Activated naive CD4-positive, alpha-beta T cell treated with anti-CD3 and anti-CD28 coated beads, Interleukin-2, amount 50 U/mL, for 72 hours (primary cell): ENCODE measurements at places on chromosomes 12 and 14. TPM values are rescaled to one million over a fixed set of nuclear protein-coding genes. Genes with fewer than 3 reads are reported as not detected.

DNA sequence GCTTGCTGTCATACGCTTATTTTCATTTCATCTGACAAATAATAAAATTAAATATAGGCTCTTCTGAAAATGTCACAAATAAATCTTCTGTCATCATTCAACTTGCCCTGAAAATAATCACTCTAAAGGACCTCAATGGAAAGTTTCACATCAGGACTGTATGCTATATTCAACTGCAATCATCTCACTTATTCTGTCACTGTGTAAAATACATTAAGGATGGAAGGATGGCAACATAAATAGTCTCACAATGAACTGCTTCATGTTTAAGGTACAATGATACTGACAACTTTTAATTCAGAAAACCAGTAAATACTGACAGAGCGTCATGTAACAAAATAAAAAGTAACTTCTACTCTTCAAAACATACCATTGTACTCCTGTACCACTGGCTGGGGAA is 82.1 kb downstream of the CEP83 start:
- DNase-seq = no peak

DNA sequence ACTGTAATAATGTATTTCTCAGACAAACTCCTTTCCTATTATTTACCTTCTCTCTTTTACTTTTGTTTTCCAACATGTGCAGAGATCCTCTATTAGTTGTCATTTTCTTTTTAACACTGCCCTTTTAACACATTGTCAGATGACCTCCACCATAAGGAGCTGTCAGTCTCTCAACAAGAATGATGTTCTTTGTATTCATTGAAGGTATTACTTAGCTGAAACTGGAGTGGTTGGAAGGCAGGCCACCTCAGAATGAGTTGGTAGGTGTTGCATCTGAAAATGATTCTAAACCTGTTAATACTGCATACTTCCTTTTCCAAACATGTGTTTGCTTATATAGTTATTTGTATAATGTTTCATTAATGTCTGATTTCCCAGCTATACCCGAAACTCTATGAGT is 16.9 kb downstream of the TMEM117 start:
- no peak for DNase-seq

- no peak for DNase-seq
These were observed 8.4 kb upstream of the LRTM2 start for GRCh38 chr12:1811948-1812291.

DNA sequence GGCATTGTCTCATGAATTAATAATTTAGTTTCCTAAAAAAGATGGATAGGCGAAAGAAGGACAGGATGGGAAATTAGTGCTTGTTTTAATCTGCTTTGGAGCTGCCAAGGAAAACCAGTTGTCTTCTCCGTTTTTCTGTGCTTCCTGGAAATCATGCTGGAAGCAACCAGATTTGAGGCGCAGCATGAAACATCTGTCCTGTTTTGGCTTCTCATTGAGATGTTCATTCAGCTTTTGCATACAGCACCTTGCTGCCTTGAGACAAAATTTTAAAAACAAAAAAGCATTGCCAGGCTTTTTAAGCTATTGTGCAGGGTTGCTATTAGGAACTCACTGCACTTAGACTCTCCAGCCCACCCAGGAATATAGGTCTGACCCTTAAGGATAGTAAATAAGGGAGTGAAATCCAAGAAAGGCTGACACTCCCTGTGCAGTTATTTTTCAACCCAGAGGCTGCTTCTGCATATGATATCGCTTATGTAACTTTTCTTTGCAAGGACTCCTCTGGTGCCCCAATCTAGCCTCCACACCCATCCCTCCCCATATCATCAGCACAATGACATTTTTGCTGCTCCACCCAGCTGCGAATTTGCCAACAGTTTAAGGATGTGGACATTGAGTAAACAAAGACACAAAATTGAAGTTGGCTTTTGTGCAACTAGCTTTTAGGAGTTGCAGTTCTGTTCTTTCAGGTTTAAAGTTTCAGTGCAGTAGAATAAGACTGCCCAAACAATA is 46.9 kb upstream of the MDM1 start:
- DNase-seq = no peak

GRCh38 chr12:56086608-56087007 is 6.6 kb downstream of the ERBB3 start:
- DNase-seq = no peak

- DNase-seq = peak; percentile 73
These were observed at the start of gene ARHGDIB for GRCh38 chr12:14961466-14962152. ARHGDIB (minus strand) TSS chr12:14961601; CDS start chr12:14950712, 10,889 bp downstream.

DNA sequence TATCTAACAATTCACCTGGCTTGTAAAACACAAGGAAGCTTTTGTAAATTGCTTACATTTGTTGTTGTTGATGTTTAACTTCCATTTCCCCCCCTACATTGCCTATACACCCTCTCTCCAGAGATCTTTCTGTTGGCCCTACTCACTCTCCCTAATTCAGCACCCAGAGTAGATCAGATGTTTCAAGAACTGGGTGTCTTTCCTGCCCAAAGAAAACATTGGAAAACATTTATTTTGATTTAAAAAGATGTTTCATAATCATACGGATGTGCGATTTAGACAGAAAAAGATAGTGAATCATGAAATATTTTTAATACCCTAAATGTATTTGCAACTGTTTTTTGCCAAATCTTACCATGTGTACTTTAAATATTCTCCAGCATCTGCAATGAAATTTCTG is 446.4 kb upstream of the RGS6 start:
- no peak for DNase-seq

DNA sequence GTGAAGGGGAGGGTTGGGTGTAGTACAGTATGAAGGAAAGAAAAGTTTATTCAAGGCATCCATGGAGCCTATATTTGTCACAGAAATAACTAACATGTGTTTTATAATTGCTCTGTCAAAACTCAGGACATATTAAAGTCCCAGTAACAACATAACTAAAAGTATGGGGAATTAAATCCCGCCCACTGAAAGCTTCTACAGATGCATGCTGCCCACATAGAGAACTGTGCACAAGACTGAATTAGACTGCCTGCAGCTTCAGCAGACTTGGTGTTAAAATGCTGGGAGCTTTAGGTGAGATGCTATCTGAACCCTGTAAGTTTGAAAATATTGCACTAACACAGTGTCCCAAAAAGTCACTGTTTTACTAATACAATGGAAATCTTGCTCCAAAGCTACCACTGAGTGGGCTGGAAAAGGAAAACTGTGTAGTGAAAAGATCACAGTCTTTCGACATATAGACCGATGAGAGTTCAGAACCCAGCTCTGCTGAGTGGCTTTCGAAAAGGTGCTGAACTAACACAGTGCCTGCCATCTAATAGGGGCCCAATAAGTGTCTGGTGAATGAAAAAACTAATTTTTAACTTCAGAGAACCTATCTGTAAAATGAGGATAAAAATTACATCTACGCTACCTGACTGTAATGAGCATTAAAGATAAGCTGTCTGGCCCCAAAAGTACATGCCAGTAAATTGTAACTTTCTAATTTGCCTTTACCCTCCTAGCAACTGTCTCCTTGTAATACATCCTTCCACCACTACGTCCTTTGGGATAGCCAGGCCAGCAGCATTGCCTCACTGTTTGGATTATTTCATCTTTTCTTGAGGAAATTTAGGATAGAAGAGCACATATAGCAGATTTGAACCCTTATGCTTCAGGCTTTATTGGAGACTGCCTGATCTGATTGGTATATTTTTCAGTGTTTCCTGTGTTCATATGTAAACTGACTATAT is 237.6 kb downstream of the BCAT1 start:
- DNase-seq = no peak

DNA sequence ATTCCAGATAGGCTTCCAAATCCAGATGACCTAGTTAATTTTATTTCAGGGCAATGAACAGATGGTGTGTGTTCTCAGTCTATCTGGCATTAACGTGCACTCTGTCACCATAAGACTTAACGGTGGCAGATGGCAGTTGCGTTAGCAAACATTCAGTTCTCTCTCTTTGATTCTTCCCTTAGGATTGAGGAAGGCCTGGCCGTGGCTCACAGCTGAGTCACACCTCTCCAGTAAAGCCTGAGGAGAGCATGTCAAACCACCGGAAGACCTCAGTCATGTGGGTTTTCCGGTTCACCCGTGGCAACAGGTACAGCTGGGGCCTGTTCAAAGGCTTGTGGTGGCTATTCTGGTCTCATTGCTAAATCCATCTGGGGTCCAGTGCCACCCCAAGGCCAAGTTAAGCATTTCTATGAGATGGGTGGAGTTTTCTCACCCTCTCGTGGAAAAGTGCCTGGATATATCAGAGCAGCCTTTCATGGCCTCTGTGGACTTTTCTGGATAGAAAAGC is 545.1 kb upstream of the ATP2B1 start:
- peak; percentile 74 for DNase-seq

- no peak for DNase-seq
These were observed 216.7 kb upstream of the SFSWAP start for GRCh38 chr12:131494216-131494615.

DNA sequence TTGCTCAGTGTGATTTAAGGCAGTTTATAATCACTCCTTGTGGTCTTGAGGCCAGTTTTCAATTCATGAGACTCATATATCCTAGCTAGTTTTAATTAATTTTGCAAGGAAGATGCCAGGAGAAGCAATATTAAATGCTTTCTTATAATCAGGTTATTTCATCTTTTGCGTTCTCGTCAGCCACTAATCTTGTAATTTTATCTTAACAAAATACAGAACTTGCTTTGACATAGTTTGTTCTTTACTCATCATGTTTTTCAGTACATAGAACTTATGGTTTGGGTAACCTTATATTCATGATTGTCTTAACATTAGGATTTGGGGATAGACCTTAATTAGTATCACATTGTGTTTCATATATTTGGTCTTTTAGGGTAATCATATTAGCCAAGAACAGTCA is 76.0 kb downstream of the LIN52 start:
- DNase-seq = no peak

GRCh38 chr12:8914716-8915526 is 612 bp downstream of the PHC1 start:
- DNase-seq = peak; percentile 54

DNA sequence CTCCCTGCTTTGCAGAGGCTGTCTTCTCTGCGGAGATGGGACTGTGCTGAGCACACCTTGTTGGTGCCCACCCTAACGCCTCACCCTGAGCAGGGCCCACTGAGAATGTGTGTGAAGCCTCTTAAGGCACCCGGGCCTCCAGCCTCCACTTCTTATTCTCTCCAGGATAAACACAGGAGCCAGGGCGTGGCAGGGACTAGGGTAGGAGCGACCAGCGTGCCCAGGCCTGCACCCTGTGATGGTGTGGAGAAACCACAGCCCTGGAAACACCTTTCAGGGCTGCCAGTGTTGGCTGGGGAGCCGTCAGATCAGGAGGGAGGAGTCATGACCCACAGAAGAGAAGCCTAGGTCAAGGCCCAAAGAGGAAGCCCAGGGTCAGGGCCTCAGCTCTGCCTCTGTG is 41.3 kb downstream of the VDR start:
- DNase-seq = no peak

GRCh38 chr14:48563489-48563888 is 888.1 kb upstream of the MDGA2 start:
- DNase-seq = no peak

- DNase-seq = no peak
These were observed 14.3 kb downstream of the SLC38A2 start for GRCh38 chr12:46358325-46358700.

DNA sequence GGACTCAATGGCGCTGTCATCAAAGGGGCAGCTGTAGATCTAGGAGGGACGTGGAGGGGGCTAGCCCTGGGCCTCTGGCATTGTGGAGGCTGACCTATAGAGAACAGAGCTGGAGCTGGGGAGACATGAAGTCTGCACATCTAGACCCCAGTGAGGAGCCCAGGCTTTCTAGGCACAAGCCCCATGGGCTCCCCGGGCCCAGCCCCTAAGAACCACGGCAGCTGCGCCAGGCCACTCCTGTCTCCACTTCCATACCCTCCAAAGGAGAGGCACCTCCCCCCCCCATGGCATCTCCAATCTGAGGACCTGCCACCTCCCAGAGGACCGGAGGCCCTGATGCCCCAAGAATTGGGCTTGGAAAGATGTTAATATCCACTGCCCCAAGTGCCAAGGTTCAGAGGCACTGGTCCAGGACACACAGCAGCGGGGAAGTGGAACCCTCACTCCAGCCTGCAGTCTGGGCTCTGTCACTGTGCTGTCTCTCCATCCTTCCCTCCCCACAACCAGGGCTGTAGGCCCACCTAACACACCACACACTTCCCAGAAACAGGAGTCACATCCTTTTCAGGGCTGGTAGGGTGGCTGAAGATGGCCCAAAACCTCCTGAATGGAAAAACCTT is 4.5 kb downstream of the ANKRD9 start:
- DNase-seq = no peak

GRCh38 chr12:20382117-20382516 is 13.8 kb downstream of the PDE3A start:
- DNase-seq = no peak

DNA sequence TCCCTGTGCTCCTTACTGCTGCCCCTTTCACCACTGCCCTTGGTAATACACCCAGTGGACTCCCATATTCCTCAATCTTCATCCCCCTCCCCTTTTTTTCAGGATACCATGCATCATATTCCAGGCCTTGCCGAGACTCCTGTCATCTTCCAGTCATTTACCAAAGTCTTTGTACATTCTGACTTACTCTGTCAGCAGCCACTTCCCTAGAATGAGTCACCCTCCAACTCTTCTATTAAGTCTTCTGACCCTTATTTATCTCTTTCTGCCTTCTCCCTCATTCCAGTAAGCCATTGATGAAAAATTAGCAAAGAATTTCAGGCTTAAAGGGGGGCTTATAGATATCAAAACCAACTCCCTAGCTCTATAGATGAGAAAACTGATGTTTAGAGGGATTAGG is 128.0 kb downstream of the STXBP6 start:
- no peak for DNase-seq

DNA sequence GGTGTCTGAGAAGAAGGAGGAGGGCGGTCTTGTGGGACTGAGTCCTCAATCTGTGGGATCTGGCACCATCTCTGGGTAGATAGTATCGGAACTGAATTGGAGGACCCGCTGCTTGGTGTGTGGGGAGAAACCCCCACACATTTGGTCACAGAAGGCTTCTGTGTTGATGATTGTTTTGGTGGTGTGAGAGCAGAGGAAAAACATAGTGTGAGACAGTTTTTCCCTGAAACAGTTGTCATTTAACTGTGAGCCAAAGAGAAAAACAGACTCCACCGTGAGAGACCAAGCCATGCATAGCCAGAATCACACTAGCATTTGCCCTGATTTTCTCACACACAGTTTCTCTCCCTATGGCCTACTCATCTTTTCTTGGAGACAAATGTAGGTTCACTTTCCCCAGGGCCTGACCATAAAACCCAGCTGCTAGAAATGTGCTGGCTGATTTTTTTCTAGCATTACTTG is 91.4 kb upstream of the FLRT2 start:
- no peak for DNase-seq

KLRC1 gene
- 0.33 TPM for total RNA-seq

DAO gene
- total RNA-seq = not detected

RNF10 gene
- 182 TPM for total RNA-seq

IL22 gene
- total RNA-seq = 8.4 TPM

NPFF gene
- not detected for total RNA-seq

PSMA3 gene
- 252 TPM for total RNA-seq

DHH gene
- total RNA-seq = 1.0 TPM

CLEC1A gene
- total RNA-seq = not detected
